ENCODE measurements at places on chromosomes 5 and 9. TPM values are rescaled to one million over a fixed set of nuclear protein-coding genes. Genes with fewer than 3 reads are reported as not detected.

- H3K27me3 ChIP-seq, result peaks cover 3% of the 10 kb centered on the region
- DNase-seq, result no peak
- peak overlapping the region; percentile 81 for H3K4me3 ChIP-seq
- H3K4me1 ChIP-seq, result peaks cover 15% of the 10 kb centered on the region
Measured at GRCh38 chr5:91281401-91281800, 101.7 kb downstream of the ARRDC3 start.

GRCh38 chr9:91771027-91771426 lies 179.0 kb downstream of the ROR2 start:
- H3K27me3 ChIP-seq, result no peaks in the 10 kb centered on the region
- no peak overlapping the region for H3K4me3 ChIP-seq
- H3K4me1 ChIP-seq, result peaks cover 49% of the 10 kb centered on the region
- peaks cover 7% of the 10 kb centered on the region for H3K36me3 ChIP-seq
- no peak for DNase-seq
- peak overlapping the region; percentile 57 for H3K27ac ChIP-seq

- peaks cover 13% of the 10 kb centered on the region for H3K27me3 ChIP-seq
- no peaks in the 10 kb centered on the region for H3K36me3 ChIP-seq
- H3K27ac ChIP-seq, result no peak overlapping the region
Measured at GRCh38 chr5:174236070-174236469, 190.6 kb downstream of the NSG2 start.

GRCh38 chr5:34500236-34500847 lies 155.8 kb upstream of the RAI14 start:
- no peak overlapping the region for H3K4me3 ChIP-seq
- H3K36me3 ChIP-seq, result peaks cover 2% of the 10 kb centered on the region
- no peak overlapping the region for H3K27ac ChIP-seq
- no peak for DNase-seq
- H3K27me3 ChIP-seq, result no peaks in the 10 kb centered on the region

DNA sequence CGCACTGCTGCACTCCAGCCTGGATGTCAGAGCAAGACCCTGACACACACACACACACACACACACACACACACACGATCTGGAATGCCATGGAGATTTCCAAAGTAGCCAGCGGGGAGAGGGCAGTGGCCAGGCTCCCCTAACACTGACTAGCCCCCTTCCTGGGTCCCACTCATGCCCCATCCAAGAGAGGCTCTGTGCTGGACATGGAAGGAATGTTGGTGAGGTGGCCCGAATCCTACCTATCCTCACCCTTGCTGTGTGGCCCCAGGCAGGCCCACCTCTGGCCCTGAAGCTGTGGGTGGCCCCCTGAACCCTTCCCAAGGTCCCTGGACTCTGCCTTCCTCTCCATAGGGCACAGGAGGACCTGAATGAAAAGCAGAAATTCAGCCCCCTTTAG lies 7.3 kb downstream of the BRD3 start:
- no peaks in the 10 kb centered on the region for H3K27me3 ChIP-seq
- no peak overlapping the region for H3K4me3 ChIP-seq
- DNase-seq, result no peak
- H3K4me1 ChIP-seq, result peaks cover 52% of the 10 kb centered on the region

DNA sequence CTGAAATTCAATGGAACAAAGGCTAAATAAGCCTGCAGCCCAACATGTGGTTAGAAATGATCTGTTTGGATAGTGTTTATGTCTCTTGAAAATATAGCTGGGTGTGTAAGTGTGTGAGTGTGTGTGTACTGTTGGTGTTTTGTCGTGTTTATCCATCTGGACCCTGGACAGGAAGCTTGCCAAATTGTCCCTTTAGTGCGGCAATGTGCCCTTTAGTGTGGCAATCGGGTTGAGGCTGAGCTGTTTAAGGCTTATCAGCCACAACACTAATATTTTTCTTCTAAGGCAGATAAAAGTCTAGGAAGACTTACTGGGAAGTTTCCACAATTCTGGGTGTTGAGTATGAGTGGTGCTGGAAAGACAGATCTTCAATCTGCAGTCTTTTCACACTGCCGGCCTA lies 180.2 kb downstream of the YTHDC2 start:
- H3K4me1 ChIP-seq, result peaks cover 30% of the 10 kb centered on the region
- no peak for DNase-seq
- no peak overlapping the region for H3K4me3 ChIP-seq
- no peak overlapping the region for H3K27ac ChIP-seq

DNA sequence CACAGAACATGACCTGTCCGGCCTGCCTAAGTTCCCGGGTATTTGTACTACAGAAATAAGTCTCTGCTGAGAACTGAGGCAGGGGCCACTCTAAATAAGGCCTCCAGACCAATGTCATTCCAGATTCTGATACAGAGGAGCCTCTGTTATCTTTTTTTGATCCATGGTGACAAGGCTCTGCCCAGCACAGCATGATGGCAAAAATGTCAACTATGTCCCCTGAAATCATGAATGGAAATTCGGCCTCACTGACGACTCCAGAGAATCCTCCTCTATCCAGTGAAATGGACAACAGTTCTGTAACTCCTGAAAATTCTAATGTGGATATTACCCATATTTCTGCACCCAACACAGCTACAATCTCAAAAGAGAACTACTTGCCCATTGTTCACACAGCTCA lies 335.0 kb downstream of the DNAH5 start:
- peaks cover 3% of the 10 kb centered on the region for H3K27me3 ChIP-seq
- no peak overlapping the region for H3K4me3 ChIP-seq
- DNase-seq, result no peak
- no peaks in the 10 kb centered on the region for H3K36me3 ChIP-seq
- H3K4me1 ChIP-seq, result no peaks in the 10 kb centered on the region
- no peak overlapping the region for H3K27ac ChIP-seq

GRCh38 chr5:112711436-112711835 lies 26.2 kb upstream of the APC start:
- H3K4me3 ChIP-seq, result no peak overlapping the region
- H3K36me3 ChIP-seq, result peaks cover 3% of the 10 kb centered on the region
- no peak overlapping the region for H3K27ac ChIP-seq
- DNase-seq, result no peak
- peaks cover 32% of the 10 kb centered on the region for H3K4me1 ChIP-seq
- no peaks in the 10 kb centered on the region for H3K27me3 ChIP-seq

- no peak for DNase-seq
- peak overlapping the region; percentile 53 for H3K27ac ChIP-seq
- no peak overlapping the region for H3K4me3 ChIP-seq
- H3K4me1 ChIP-seq, result peaks cover 2% of the 10 kb centered on the region
Measured at GRCh38 chr5:15904899-15905830, 274.4 kb downstream of the MARCHF11 start.

GRCh38 chr5:157961896-157962590 lies 103.1 kb upstream of the CLINT1 start:
- peaks cover 33% of the 10 kb centered on the region for H3K4me1 ChIP-seq
- H3K27me3 ChIP-seq, result no peaks in the 10 kb centered on the region
- H3K36me3 ChIP-seq, result no peaks in the 10 kb centered on the region
- H3K27ac ChIP-seq, result peak overlapping the region; percentile 55
- no peak overlapping the region for H3K4me3 ChIP-seq

DNA sequence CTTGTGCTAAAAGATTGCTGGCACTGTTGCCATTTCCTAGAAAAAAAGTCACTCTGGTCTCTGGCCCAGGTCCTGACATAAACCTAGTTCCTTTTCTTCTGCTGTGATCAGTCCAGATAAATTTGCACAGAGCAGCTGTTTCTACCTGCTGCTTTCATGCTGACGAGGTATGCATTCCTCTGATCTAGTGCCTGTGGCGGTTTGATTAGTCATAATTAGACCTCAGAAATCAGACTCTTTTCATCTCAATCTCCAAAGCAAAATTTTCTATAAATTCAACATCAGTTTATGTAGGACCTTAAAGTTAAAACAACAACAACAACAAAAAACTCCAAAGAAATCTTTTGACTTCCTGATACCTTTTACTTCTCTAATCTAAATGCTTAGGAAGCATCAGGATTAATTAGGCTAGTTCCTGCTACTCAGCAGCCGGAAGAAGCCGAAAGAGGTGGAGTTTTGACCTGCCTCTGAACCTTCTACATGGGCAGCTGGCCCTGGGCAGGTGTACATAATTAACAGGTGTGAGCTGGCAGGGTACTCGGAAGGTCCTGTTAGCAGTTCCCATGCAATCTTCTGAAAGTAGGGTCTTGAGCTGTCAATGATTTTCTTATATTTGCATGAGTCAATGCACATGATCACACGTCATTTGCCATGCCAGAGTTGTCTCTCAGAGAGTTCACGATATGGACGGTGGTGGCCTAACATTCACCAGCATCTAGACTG lies 83.3 kb upstream of the CCDC112 start:
- H3K36me3 ChIP-seq, result no peaks in the 10 kb centered on the region
- H3K4me1 ChIP-seq, result peaks cover 9% of the 10 kb centered on the region
- H3K4me3 ChIP-seq, result no peak overlapping the region
- H3K27ac ChIP-seq, result no peak overlapping the region
- DNase-seq, result no peak
- no peaks in the 10 kb centered on the region for H3K27me3 ChIP-seq

GRCh38 chr9:134509281-134509680 lies 132.3 kb upstream of the COL5A1 start:
- H3K4me3 ChIP-seq, result no peak overlapping the region
- H3K4me1 ChIP-seq, result no peaks in the 10 kb centered on the region
- H3K36me3 ChIP-seq, result peaks cover 3% of the 10 kb centered on the region
- no peak for DNase-seq
- H3K27me3 ChIP-seq, result peaks cover 8% of the 10 kb centered on the region
- no peak overlapping the region for H3K27ac ChIP-seq

GRCh38 chr5:83687124-83687619 lies 33.5 kb downstream of the HAPLN1 start:
- H3K36me3 ChIP-seq, result no peaks in the 10 kb centered on the region
- H3K4me3 ChIP-seq, result no peak overlapping the region
- no peak for DNase-seq
- no peak overlapping the region for H3K27ac ChIP-seq
- no peaks in the 10 kb centered on the region for H3K4me1 ChIP-seq
- H3K27me3 ChIP-seq, result no peaks in the 10 kb centered on the region

GRCh38 chr5:146116361-146116760 lies 11.0 kb upstream of the PLAC8L1 start:
- H3K27me3 ChIP-seq, result no peaks in the 10 kb centered on the region
- H3K36me3 ChIP-seq, result peaks cover 42% of the 10 kb centered on the region
- H3K4me3 ChIP-seq, result no peak overlapping the region
- H3K27ac ChIP-seq, result no peak overlapping the region
- no peak for DNase-seq

DNA sequence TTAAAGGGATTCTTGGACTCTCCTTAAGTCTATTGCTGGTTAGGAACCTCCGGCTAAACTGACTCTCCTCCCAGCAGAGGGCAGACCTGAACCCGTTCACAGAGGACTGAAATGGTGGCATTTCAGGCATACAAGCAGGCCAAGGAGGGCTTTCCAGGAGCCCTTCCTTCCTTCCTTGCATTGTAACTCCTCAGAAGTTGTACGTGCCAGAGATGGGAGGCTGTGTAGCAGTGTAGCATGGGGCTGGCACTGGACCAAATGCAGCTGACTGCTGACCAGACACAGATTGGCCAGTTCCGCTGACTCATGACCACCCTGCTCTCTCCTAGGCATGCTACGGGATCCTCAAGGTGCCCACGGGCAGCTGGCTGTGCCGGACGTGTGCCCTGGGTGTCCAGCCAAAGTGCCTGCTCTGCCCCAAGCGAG lies 36.4 kb downstream of the JADE2 start:
- H3K4me1 ChIP-seq, result no peaks in the 10 kb centered on the region
- no peak overlapping the region for H3K4me3 ChIP-seq
- no peak overlapping the region for H3K27ac ChIP-seq
- DNase-seq, result no peak
- H3K27me3 ChIP-seq, result no peaks in the 10 kb centered on the region

DNA sequence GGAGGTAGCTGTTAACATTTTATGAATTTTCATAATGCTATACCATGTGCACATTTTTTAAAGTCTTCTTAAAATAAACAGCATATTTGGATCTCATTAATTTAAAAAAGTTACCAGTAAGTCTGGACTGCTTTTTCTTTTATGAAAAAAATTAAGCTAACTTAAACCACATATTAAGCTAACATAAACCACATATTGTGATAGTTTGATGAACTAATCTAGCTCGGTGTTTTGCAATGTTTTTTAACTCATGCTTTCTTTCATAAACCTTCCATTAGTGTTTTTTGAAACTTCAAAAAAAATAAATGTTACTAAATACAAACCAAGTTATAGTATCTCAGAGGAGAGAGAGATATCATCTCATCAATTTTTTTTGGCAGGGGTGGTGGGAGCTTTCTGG lies 26.5 kb downstream of the POLK start:
- H3K4me3 ChIP-seq, result no peak overlapping the region
- peaks cover 27% of the 10 kb centered on the region for H3K36me3 ChIP-seq
- DNase-seq, result no peak
- H3K27ac ChIP-seq, result no peak overlapping the region

- H3K36me3 ChIP-seq, result no peaks in the 10 kb centered on the region
- H3K27me3 ChIP-seq, result peaks cover 25% of the 10 kb centered on the region
- no peaks in the 10 kb centered on the region for H3K4me1 ChIP-seq
- no peak overlapping the region for H3K27ac ChIP-seq
- H3K4me3 ChIP-seq, result no peak overlapping the region
Measured at GRCh38 chr5:35773967-35774366, 82.7 kb upstream of the IL7R start.

GRCh38 chr5:158115468-158115867 lies 256.5 kb upstream of the CLINT1 start:
- DNase-seq, result no peak
- H3K4me1 ChIP-seq, result peaks cover 30% of the 10 kb centered on the region
- no peaks in the 10 kb centered on the region for H3K27me3 ChIP-seq
- no peak overlapping the region for H3K27ac ChIP-seq
- no peaks in the 10 kb centered on the region for H3K36me3 ChIP-seq
- H3K4me3 ChIP-seq, result no peak overlapping the region

DNA sequence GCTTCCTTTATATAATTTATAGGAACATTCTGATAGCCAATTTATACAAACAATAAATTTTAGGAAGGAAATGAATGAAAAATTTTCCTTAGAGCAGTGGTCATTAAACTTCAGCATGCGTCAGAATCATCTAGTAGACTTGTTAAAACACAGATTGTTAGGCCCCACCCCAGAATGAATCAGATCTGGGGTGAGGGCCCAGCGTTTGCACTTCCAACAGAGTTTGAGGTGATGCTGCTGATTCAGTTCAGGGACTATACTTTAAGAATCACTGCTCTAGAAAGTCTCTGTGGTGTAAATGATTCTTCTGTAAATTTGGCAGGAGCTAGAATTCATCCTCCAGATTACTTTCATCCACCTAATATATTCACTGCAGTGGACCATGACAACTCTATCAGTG lies 80.4 kb downstream of the SLC12A2 start:
- H3K27ac ChIP-seq, result no peak overlapping the region
- no peak for DNase-seq
- no peaks in the 10 kb centered on the region for H3K4me1 ChIP-seq

GCNT4 gene
- total RNA-seq, result 1.8 TPM

STKLD1 gene
- 6.7 TPM for total RNA-seq

GRXCR2 gene
- total RNA-seq, result not detected

TMEM215 gene
- total RNA-seq, result 0.07 TPM

TTC39B gene
- 6.0 TPM for total RNA-seq

PTGDS gene
- 58.0 TPM for total RNA-seq

EXD3 gene
- 37.3 TPM for total RNA-seq

ADAMTS19 gene
- 12.8 TPM for total RNA-seq

TAF1L gene
- total RNA-seq, result not detected

TXNDC8 gene
- not detected for total RNA-seq

CXCL14 gene
- 51.6 TPM for total RNA-seq

GCNT1 gene
- 9.1 TPM for total RNA-seq

GHR gene
- total RNA-seq, result 7.9 TPM

ZNF366 gene
- total RNA-seq, result not detected

ANKRD20A1 gene
- total RNA-seq, result 6.5 TPM

SLC34A3 gene
- 0.27 TPM for total RNA-seq

TAF11L10 gene
- not detected for total RNA-seq

SLC25A2 gene
- total RNA-seq, result 1.3 TPM

NPR2 gene
- total RNA-seq, result 30.6 TPM

Measured in mesothelial cell of epicardium (in vitro differentiated cells).